ENCODE measurements at places on chromosomes 11 and 22. TPM values are rescaled to one million over a fixed set of nuclear protein-coding genes. Genes with fewer than 3 reads are reported as not detected.

The SCN2B gene
- total RNA-seq, result not detected

GRCh38 chr11:15965562-15966250 is 390.6 kb downstream of the SOX6 start:
- no peak for DNase-seq

- DNase-seq, result no peak
Observed at GRCh38 chr11:45369313-45369712, 83.2 kb upstream of the SYT13 start.

GRCh38 chr11:71461696-71462095 is 8.7 kb downstream of the NADSYN1 start:
- DNase-seq, result no peak

DNA sequence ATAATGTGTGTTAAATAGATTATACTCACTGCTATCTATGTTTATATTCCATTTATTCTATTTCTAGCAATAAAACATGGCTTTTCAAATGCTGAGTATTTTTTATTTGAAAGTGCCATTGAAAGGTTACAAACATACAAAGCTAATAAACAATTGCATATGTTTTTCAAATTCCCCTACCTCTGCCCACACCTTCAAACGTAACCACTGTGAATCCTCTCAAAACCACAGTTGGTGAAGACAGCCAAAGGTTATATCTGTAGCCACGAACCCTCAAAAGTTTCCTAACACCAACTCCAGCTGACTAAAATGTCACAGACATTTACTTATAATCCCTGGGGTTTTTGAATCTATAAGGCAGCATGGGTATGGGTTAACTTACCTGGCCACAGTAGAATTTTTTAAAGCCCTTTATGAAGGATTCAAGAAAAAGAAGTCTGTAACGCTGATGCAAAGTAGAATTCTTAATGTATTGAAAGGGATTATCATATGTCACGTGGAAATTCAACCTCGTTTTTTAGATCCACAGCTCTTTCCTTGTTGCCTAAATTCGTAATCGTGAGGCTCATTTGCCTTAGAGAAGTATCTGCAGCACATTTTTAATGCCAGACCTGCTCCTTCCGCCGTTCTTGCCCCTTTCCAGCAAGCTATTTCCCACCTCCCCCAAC is 122.5 kb upstream of the ZC3H12C start:
- no peak for DNase-seq

GRCh38 chr11:104061853-104062521 is 25.5 kb downstream of the DDI1 start:
- no peak for DNase-seq

Measured in endothelial cell (in vitro differentiated cells).